ENCODE measurements at places on chromosomes 11 and 22.

DNA sequence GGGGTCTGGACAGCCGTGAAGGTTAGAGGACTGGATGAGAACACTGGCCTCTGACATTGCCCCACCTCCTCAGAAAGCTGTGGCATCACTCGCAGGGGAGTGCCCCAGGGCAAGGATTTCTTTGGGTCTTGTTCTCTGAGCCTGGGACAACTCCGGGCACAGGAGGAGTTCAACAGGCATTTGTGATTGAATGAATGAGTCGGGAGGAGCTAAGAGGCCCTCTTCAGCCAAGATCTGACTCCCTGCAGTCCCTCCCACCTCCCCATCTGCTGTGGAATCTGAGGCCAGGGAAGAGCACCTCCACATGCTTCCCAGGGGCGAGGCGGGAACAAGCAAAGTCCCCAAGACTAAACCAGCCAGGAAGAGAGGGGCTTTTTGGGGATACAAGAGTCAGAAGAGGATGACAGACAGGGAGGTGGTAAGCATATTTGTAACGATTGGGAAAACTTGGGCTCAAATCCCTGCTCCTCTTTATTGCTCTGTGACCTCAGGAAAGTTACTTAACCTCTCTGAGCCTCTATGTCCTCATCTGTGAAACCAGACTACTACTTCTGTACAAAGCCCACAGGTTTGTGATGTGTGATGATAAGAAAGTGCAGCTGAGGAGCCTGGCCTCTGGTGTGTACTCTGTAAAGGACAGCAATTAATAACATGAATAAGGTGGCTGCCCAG lies 6.4 kb downstream of the TP53I11 start:
- DNase-seq: no peak

DNA sequence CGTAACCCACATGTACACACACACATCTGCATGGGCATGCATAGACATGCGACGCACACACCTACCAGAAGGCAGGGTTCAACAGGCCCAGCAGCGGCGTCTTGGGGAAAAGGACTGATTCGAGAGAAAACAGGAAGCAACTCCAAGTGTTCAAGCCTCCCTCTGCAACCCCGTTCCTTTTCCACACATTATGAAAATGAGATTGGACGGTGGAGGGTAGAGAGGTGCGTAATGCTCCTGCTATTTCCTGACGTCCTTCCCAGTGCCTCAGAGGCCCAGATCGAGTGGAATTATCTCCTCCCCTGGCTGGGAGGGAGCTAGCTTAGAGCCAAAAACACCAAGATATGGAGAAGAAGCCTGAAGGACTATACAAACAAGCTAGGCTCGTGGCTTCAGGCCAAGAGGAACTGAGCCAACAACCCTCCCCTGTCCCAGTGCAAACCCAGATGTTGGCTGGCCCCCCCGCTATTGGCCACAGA lies 289.2 kb downstream of the MN1 start:
- no peak for DNase-seq

DNA sequence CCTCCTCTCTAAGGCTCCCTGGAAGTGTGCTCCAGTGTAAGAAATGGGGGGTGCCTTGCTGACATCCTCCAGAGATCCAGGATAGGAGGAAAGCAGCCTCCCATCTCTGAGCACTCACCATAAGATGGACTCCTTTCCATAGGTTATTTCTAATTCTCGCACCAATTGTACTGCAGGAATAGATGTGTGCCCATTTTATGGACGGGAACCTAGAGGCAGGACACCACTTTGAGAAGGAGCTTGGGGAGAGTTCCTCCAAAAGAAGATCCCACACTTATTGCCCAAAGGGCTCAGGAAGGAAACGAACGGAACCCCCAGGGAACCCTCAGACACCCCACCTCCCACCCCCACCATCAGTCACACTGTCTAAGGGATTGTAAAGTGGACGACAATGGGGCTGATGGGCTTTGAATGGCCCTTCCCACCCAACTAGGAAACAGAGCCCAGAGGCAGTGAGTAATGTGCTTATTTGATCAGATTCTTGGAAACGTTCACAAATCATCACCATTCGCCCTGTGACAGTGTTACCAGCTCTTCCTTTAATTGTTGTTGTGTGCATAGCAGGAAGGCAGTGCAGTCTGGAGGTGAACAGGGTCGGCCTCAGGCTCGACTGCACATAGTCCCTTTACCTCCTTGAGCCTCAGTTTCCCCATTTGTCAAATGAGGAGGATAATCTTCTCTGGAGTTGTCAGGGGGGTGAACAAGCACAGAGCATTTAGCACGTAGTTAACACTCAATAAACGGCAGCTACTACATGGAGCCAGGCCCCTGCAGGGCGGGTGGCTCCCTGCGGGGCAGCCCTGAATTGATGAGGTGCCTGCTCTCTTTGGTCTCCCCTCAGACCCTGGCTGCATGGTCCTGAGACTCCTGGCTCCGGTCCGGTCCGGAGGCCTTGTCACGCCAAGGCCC lies 8.4 kb upstream of the MN1 start:
- DNase-seq: no peak

DNA sequence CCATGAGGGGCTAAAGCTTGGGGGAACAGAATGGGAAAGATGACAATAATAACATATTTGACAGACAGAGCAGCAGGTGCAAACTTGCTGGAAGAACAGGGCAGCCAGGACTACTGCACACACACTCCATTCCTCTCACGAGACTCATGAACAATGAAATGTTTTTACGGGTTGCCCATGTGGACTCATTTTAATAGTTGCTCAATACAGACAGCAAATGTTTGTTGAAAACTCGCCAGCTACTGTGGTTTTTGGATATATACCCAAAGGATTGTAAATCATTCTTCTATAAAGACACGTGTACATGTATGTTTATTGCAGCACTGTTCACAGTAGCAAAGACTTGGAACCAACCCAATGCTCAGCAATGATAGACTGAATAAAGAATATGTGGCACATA lies 10.3 kb downstream of the SYT13 start:
- DNase-seq: no peak

GRCh38 chr11:102269927-102270326 lies 47.4 kb upstream of the BIRC3 start:
- no peak for DNase-seq

DNA sequence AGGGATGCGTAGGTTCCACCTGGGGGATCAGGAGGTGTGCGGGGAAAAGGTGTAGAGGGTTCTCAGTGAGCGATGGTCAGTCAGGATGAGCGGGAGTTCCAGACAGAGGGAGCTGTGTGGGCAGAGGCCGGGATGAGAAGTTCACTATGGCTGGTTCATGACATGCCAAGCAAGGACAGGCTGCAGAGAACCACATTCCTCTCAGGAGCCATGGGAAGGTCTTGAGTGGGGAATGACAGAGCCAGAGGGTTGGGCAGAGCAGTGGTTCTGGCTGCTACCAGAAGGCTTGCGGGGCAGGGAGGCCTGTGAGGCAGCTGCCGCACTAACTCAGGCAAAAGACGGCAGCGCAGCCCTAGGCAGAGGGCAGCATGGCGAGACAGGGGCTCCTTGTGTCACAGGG lies 66.1 kb downstream of the SCUBE1 start:
- DNase-seq: no peak

DNA sequence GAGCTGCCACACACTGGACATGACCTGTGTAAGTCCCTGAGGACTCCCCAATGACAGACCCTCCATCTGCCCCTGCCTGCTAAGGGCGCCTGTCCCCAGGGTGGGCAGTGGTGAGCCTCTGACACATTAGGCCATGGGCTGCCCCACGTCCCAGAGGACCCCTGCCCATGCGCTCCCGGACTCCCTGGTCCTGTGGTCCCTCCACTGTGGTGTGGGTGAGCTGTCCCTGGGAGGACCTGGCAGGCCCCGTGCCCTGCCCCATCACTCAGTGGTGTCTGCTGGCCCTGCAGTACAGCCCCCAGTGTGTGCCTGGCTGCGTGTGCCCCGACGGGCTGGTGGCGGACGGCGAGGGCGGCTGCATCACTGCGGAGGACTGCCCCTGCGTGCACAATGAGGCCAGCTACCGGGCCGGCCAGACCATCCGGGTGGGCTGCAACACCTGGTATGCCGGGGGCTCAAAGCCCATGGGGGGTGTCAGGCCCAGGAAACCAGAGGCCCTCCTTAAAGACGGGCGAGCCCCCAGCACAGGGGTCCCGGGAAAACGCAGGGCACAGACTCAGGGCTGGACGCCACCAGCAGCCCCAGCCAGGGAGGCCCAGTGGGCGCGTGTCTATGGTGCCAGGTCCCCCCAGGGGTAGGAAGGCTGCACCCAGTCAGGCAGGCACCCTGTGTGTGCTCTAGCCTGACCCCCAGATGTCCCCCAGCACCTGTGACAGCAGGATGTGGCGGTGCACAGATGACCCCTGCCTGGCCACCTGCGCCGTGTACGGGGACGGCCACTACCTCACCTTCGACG lies 18.7 kb downstream of the MUC5AC start:
- no peak for DNase-seq

GRCh38 chr11:75263944-75264349 lies 23.4 kb downstream of the TPBGL start:
- DNase-seq: no peak

GRCh38 chr11:78860720-78861422 lies 286.2 kb upstream of the NARS2 start:
- no peak for DNase-seq

DNA sequence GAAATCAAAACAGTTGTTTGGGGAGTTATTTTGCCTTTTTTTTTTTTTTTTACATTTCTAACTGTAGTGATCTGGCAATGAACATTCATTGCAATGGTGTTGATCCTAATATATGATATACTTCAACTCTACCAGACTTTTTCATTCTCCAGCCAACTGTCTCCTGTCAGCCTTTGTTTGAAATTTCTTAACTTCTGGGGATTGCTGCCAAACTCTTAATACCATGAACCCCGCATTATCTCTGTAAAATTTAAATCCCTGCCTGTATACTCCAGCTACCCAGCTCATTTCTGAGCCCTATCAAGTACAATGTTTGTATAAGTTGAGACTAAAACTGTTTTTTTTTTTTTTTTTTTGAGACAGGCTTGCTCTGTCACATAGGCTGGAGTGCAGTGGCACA lies 280.7 kb downstream of the TTC28 start:
- DNase-seq: no peak

DNA sequence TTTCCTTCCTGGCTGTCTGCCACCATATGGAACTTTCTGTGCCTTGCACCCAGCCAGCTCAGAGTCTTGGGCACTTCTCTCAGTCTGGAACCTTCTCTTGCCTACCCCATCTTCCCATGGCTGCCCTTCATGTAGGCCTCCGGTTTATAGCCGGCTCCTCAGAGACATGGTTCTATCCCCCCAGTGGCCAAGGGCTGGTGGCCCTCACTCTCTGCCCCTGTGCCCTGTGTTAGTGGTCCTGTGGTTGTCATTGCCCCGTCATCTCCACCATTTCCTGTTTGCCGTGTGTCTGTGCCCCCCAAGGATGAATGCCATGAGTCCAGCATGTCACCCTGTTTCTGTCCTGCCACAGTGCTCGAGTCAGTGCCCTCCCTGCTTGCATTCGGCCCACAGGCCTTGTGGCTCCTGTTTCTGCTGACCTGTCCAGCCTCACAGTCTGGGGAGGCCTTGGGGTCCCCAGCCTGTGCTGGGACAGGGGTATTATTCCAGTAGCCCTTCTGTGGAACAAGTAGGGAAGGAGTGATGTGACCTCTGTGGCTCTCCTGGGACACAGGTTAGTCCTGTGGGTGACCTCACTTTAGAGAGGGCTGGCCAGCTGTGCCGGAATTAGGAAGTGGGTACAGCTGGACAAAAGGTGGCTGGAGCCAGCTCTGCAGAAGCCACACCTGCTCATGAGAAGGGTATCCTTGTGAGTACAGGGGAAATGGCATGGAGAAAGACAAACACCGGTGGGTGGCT lies 30.7 kb downstream of the ST3GAL4 start:
- no peak for DNase-seq

- no peak for DNase-seq
Measured at GRCh38 chr11:116733043-116733755, 39.6 kb downstream of the BUD13 start.

GRCh38 chr11:70127653-70128434 lies 49.7 kb downstream of the ANO1 start:
- no peak for DNase-seq

DNA sequence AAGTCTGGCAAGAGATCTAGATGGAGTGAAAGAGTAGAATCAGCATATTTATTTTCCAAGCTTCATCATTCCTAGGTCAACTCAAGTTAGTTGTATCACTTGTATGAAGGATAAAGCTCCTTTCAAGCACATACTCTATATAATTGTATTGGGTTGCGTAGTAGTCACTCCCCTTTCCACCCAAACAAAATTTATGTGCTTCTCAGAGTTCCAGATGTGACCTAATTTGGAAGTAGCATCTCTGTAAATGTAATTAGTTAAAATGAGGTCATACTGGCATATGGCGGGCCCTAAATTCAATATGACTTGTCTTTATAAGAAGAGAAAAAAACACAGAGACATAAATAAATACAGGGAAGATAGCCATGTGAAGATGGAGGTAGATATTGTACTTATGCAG lies 226.8 kb upstream of the CHORDC1 start:
- no peak for DNase-seq

DNA sequence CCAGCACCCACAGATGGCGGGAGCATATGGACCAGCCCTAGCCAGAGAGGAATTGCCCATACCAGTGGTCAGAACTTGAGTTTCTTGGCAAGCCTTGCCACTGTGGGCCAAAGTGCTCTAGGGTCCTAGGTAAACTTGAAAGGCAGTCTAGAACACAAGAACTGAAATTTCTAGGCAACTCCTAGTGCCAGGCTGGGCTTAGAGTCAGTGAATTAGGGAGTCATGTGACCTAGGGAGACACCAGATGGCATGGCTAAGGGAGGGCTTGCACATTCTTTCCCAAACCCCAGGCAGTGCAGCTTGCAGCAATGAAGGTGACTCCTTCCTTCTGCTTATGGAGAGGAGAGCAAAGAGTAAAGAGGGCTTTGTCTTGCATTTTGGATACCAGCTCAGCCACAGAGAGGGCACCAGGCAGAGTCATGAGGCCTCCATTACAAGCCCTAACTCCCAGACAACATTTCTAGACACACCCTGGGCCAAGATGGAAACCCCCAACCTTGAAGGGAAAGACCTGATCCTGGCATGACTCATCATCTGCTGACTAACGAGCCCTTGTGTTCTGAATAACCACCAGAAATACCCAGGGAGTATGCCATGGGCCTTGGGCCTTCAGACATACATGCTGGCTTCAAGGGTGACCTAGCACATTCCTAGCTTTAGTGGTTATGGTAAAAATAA lies 19.2 kb upstream of the OR56A3 start:
- DNase-seq: no peak

- DNase-seq: no peak
Measured at GRCh38 chr11:70031631-70032469, 46.3 kb upstream of the ANO1 start.

GRCh38 chr11:100760744-100761143 lies 73.7 kb downstream of the ARHGAP42 start:
- no peak for DNase-seq
